ENCODE measurements at places on chromosomes 16 and 17. TPM values are rescaled to one million over a fixed set of nuclear protein-coding genes. Genes with fewer than 3 reads are reported as not detected.

FA2H gene
- not detected for total RNA-seq

RAB37 gene
- total RNA-seq, result 51.4 TPM

DNA sequence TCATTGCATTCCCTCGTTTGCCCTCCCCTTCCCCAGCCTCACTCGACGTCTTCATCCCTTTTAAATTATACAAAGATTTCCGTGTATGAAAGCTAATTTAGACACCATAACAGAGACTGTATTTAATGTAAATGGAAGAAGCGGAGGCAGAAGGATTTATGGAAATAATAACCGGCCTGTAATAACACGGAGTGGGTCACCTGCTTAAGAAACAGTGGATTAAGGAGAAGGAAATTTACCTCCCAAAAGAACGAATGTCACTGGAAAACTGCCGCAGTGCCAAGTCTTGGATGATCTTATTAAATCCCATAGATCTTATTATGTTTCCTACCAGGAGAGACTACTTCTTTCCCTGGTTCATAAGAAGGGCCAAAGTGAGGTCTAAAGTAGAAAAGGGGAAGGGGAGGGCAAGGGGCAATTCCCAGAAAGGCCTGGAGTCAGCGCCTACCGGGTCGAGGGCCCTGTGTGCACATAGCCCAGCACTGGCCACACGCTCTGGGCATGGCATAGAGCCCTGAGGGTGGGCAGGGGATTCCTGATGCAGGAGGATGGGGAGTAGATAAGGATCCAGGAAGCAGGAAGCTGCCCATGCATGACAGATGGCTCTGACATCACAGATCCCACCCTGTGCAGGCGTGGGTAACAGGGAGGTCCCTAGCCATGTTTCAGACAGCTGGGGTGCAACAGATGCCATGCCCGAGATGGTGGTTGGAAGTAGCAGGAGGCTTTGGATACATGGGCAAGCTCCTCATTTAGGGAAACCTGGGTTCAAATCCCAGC lies 56.2 kb upstream of the RPL38 start:
- no peak for DNase-seq

GRCh38 chr17:4490637-4491061 lies 8.0 kb upstream of the SPNS2 start:
- DNase-seq, result no peak

C17orf107 gene
- total RNA-seq, result 32.6 TPM

GPR179 gene
- total RNA-seq, result 0.06 TPM

- DNase-seq, result no peak
Measured at GRCh38 chr17:82157046-82158035, 55.3 kb downstream of the CCDC57 start.

MRPL58 gene
- total RNA-seq, result 15.6 TPM

DNA sequence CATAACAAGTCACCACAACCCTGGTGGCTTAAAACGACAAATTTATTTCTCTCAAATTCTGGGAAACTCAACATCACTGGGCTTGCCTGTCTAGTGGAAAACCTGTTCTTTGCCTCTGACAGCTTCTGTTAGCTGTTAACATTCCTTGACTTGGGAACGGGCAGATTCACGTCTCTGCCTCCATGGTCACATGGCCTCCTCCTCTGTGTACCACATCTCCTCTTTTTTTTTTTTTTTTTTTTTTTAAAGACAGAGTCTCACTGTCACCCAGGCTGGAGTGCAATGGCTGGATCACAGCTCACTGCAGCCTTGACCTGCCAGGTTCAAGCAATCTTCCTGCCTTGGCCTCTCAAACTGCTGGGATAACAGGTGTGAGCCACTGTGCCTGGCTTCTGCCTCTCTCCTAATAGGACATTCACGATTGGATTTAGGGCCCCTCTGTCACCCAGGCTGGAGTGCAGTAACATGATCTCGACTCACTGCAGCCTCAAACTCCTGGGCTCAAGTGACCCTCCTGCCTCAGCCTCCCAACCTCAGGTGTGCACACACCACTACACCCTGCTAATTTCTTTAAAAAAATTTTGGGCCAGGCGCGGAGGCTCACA lies 11.7 kb upstream of the LLGL1 start:
- no peak for DNase-seq

DNA sequence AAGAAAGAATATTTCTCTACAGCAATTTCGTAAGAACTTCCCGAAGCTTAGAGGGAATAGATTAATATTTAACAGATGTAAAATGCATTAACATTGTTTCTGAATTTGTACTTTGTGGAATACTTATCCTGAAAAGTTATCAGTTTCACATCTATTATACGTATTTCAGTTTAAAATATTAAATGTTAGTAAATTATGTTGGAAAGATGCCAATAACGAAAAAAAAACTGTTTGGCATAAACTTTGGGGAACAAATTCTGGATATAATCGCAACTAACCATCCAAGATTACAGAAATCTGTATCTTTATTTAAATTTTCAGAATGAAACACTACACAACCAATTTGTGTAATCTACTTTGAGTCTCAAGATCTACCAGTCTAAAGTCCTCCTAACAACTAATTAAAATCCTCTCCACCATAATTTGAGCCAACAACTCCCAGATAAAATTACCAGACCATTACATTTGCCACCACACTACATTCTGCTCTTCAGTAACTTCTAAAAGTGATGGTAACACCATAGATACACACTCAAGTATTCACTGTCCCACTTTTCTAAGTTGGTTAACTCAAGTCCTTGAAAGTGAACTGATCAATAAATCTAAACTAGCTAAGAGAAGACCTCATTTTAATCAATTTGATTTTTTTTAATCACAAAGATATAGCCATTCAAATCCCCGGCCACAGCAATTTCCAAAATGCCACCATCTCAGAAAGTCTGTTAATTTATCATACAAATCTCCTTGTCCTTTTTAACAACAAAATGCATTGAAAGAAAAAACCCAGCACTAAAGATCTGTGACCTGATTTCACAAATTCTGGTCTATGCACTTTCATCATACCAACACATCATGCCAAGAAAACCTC lies 2.0 kb downstream of the SIAH1 start:
- DNase-seq, result no peak

MYL4 gene
- not detected for total RNA-seq

DNA sequence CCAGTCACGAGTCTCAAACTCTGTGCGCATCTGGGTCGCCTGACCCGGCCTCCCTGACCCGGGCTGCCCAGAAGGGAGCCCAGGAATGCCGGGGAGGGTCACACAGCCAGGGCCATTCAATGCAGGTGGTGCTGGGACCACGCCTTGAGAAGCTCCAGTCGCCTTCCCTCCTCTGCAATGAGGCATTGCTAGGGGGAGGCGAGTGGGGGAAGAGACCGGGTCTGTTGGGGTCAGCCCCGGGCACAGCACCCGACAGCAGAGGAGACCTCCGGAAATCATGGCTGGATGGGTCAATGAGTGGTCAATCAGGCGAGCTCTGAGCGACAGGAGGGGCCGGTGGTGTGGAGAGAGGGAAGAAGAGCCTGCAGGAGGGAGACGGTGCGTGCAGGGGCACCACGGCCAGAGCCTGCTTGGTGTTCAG lies 13.3 kb downstream of the JPH3 start:
- DNase-seq, result no peak

DNA sequence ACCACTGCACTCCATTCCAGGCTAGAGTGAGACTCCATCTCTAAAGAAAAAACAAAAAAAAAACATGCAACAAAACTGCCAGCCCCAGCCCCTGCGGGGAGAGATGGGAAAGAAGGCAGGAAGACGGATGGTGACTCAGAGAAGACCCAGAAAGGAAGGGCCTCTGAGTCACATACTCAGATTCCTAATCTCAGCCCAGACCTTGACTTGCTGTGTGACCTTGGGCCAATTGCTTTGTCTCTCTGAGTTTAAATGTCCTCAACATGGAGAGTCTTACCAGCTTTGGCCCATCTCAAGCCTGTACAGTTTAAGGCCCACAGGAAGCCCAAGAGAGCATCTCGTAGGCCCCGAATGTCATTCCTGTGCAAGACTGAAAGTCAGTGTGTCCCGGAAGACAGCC lies 86.5 kb upstream of the LHX1 start:
- no peak for DNase-seq

ABHD15 gene
- 16.5 TPM for total RNA-seq

DNA sequence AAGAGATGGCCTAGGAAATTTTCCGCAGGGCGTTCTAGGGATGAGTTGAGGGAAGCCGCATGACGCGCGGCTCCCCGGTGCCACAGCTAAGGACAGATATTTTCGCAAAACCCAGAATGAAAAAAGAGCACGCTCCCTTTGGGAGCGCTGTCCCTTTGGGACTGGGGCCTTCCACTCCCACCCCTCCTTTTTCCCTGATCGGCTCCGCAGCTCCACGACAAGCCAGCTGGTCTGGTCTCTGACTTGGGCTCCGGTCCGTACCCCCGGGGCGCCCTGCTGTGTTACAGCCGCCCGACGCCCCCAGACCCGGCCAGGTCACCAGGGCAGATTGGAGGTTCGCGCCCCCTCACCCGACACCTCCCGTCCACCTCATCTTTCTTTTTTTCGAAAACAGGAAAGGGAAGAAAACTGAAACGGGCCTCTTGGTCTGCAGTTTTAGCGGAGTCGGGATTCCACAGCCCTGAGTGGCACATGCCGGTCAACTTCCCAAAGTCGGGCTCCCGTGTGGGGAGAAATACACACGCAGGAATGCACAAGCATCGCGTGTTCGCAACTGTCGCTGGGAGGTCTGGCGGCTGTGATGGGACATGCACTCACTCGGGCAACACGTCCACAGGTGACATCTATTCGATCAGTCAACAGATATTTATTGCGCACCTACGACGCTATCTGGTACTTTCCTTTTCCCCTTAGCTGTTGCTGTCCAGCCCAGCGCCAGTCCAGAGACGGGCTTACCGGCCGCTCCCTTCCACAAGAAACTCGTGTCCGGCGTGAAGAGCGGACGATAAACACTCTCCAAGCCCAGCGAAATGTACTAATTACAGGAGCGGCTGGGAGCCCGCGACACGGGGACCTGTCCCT lies 3.9 kb upstream of the SOX9 start:
- no peak for DNase-seq

DNA sequence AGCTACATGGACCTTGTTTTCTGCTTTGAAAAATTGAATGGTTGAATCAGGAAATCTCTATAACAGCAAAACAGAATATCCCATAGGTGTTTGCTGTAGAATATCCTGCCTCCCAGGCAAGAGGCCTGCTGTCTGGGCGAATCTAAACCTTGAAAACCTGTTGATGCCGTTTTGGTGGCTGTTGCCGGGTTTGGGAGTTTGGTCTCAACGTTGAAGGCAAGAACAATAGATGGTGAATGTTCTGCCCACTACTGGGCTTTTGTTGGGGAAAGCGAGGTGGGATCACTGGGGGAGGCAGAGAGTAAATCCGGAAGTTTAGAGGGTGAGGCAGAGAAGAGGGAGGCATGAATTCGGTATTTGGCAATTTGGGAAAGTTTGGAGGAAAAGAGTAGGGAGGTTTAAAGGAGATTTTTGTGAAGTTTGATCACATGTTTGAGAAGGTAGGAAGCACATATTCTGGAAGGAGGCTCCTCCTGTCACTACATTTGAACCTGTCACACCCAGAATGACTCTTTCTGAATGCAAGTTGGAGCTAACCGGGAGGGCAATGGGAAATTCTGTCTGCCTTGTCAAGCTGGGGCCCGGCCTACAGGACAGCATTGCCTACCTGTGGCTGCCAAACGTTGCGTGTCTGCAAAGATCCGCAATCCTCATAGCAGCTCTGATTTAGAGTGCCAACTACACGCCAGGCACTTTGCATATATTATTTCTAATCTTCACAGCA lies 46.5 kb downstream of the GPRC5B start:
- DNase-seq, result no peak

DNA sequence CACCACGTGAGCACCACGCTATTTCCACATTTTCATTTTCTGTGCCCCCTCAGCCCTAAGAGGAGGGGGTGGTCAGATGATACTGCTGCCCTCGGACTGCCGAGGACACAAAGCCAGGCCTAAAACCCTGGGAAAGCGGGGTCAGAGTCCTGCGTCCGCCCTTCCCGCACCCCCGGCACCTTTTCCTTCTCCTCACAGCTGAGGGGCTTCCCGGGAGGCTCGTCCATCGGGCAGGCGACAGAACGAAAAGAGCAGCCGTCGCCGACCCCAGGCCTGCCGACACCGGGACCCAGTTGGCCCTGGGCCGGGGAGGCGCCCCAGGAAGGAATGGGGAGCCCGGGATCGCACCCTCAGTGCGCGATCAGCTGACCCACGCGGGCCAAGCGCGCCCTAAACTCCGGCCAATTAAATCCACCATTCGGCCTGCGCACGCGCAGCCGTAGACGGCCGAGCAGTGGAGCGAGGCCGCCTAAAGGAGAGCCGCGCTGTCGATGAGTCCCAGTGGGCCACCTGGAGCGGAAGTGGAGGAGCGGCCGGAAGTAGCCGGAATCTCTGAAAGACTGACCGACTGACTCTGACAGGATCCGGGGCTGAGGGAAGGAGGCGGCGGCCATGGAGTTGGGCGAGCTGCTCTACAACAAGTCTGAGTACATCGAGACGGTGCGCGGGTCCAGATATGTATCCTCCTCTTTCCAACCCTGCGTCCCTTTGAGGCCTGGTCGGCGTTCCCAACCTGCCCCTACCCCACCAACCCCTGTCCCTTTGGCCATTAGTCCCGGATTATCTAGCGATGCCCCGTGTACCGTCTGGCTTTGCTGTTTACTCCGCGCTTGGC lies at the start of the genes DCTN5 and PALB2:
Gene DCTN5 (plus strand): TSS at position 536 of the 835 bp plus-strand sequence. CDS start 77 bp downstream, at position 613.
Gene PALB2 (minus strand): TSS at position 380 of the 835 bp plus-strand sequence. CDS start 153 bp downstream, at position 227.
- DNase-seq, result peak; percentile 73

- DNase-seq, result no peak
Measured at GRCh38 chr16:31225193-31225592, 8.3 kb upstream of the PYDC1 start.

- DNase-seq, result no peak
Measured at GRCh38 chr17:75227729-75228128, 22.2 kb downstream of the NUP85 start.

GRCh38 chr17:15117239-15117638 lies 147.9 kb downstream of the PMP22 start:
- no peak for DNase-seq

DNA sequence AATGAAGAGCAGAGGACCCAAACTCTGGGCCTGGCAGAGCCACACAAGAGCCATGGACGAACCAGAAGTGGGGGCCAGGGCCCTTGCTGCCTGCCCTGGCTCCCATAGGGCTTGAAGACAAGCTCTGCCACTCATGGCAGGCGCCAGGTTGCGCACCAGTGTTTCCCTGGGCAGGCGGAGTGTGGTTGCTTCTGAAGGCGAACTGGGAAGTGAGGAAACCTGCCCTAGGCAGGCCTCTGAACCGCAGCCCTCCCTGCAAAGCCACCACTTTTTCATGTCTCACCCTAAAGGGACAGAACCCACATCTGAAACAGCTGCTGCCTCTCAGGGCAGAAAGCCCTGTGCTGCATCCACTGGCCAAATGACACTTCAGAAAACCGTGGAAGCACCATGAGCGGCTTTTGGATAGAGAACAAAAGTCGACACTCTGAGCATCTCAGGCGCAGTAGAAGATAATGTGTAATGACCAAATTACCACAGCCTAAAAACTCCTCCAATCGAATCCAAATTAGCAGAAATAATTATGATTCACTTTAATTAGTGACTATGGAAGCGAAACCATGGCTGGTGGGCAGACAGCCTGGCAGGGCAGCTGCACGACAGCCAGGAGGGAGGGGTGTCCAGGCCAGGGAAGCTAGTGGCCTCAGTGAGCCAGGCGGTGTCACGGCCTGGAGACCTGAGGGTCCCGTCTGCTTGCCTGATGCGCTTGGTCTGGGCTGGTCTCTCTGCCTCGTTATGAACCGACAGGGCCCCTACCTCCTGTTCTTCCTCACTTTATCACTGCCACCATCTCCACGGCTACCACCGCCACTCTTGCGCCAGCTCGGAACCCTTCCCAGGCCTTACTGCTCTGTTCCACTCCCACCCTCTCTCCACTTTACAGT lies 59.1 kb downstream of the PRMT7 start:
- peak; percentile 18 for DNase-seq

EVI2B gene
- 122 TPM for total RNA-seq

- DNase-seq, result no peak
Measured at GRCh38 chr17:78501241-78502036, 75.8 kb downstream of the DNAH17 start.

EPN2 gene
- 8.4 TPM for total RNA-seq

- DNase-seq, result no peak
Measured at GRCh38 chr16:86911437-86911958, 333.1 kb downstream of the FOXL1 start.

Measured in T-cell (primary cell).